Type B pancreatic cell (in vitro differentiated cells): ENCODE measurements at places on chromosomes 3 and 15.

- H3K27me3 ChIP-seq = no peaks in the 10 kb centered on the region
- no peak overlapping the region for H3K4me3 ChIP-seq
- H3K27ac ChIP-seq = no peak overlapping the region
- peaks cover 12% of the 10 kb centered on the region for H3K4me1 ChIP-seq
- peaks cover 4% of the 10 kb centered on the region for H3K36me3 ChIP-seq
Observed at GRCh38 chr15:99248000-99248715, 1.2 kb downstream of the TTC23 start.

- no peak overlapping the region for H3K4me3 ChIP-seq
- no peaks in the 10 kb centered on the region for H3K36me3 ChIP-seq
- H3K27ac ChIP-seq = no peak overlapping the region
- peaks cover 13% of the 10 kb centered on the region for H3K4me1 ChIP-seq
- H3K27me3 ChIP-seq = peaks cover 21% of the 10 kb centered on the region
Observed at GRCh38 chr15:53457479-53457878, 302.0 kb downstream of the WDR72 start.

DNA sequence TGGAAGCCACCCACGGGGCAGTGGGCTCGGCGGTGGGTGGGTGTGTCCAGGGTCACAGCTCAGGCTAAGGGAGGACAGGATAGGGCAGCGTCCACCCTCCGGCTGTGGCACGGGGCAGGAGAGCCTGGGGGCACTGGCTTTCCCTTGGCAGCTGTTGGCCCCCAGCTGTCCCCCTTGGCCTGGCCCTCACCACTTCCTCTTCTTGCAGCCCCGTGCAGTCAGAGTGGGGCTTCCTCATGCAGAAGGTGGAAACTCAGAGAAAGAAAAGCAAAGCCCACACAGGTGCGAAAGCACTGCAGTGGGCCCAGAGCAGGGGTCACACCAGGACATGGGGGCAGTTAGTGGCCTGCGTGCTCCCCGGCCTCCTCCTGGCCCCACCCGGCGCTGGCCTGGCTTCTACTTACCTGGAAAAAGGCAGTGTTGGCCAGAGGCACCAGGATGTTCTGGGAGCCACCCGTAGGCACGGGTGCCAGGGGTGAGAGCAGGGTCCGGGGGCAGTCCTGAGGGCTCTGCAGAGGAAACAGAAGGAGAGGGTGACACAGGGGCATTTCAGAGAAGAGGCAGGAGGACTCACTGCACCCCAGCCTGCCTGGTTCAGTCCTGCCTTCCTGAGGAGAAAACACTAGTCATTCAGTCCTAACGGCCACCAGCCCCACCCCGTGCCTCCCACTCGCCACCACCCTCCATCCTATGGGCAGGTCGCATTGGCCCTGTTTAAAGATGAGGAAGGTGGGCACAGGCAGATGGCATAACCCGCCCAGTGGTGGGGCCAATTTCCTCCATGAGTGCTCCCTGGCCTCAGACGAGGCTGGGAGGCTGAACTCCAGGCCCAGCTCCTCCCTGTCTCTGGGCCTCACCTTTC, 28.3 kb downstream of the PLXND1 start:
- H3K27me3 ChIP-seq = no peaks in the 10 kb centered on the region

- peaks cover 5% of the 10 kb centered on the region for H3K36me3 ChIP-seq
- H3K4me1 ChIP-seq = peaks cover 46% of the 10 kb centered on the region
- H3K27ac ChIP-seq = peak overlapping the region; percentile 96
- DNase-seq = no peak
- peaks cover 8% of the 10 kb centered on the region for H3K27me3 ChIP-seq
- H3K4me3 ChIP-seq = peak overlapping the region; percentile 95
Observed at GRCh38 chr15:74542166-74543042, 1.4 kb downstream of the ARID3B start.

DNA sequence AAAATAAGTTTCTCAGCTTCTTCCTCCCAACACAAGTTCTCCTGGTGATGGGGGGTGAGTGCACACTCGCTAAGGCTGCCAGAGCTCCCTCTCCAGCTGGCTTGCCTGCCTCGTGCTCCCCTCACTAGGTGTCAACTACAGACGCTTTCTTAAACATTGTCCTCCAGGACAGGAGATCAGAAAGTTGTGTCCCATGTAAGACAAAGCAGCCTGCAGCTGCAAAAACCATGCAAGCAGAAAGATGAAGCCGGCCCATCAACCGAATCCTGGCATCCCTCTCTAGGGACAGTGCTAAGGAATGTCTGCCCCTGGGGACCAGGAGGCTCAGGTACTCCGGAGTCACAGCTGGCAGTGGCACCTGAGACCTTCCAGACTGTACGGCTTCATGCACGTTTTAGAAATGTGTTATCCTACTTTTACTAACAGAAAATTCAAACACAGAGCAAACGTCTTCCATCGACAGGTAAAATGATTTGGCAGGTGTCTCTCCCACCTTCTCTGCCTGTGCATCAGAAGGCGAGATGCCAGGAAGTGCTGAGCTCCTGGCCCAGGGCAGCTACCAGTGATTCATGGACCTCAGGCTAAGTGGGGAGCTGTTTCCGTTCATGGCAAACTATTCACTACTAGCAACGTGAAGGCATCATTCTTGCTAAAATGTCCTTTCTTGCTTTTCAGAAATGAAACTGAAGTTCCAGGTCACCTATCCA, 246.1 kb downstream of the ADAMTS17 start:
- H3K4me1 ChIP-seq = peaks cover 7% of the 10 kb centered on the region
- H3K27ac ChIP-seq = no peak overlapping the region
- no peaks in the 10 kb centered on the region for H3K27me3 ChIP-seq
- DNase-seq = peak; percentile 29
- H3K36me3 ChIP-seq = peaks cover 11% of the 10 kb centered on the region

DNA sequence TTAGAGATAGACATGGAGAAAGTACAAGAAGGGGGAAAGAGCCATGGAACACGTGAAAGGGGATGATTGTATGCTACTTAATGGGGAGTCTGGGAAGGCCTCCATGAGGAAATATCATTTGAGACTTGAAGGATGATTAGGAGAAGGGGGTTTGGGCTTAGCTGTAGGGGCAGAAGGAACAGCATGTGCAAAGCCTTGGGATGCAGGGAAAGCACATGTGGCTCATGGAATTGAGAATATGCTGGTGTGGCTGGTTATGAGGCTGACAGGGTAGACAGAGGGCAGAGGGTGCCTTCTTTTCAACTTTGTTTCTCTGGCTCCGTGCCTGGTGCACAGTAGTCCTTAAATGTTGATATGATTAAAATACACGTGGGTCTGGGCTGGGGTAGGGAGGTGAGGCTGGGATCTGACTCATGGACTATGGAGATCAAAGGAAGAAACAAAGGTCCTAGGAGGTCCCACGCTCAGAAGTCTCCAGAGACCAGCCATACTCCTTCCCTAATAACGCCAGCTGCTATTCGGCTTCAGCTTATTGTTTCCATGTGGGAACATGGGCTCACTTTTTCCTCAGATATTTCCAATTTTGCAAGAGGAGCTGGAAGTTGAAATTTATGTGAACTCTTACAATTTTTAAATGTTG, 1.1 kb downstream of the GTF2E1 start:
- peaks cover 24% of the 10 kb centered on the region for H3K4me1 ChIP-seq
- H3K27ac ChIP-seq = peak overlapping the region; percentile 99
- DNase-seq = no peak
- no peaks in the 10 kb centered on the region for H3K27me3 ChIP-seq
- H3K4me3 ChIP-seq = peak overlapping the region; percentile 89

DNA sequence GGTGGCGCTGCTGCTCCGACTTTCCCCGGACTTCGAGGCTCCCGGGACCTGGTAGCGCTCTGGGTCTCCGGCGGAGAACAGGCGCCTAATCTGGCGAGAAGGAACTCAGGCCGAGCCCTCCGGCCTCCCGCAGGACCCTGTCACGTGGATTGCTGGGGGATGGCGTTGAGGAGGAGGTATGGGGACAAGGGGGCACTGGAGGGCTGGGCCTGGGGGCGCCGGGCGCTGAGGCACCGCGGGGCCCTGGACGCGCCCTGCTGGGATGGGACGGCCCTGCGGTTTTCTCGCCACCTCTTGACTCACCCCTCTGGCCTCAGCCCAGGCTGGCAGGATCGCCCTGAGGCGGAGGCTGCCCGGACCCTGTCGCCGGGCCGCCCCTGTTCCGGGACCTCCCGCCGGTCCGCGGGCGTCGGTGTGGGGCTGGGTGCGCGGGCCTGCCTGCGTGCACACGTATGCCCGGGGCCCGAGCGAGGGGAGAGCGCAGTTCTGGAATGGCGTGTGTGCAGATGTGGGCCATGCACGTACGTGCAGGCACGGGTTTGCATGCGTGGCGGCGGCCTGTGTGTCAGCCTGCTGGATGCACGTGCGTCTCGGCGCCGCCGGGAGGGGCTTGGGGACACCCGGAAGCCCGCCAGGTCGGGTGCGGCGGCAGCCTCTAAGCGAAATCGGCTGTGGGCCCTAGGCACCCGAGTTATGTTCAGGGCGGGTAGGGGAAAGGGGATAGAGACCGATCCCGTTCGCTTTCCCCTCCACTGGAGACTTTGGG, 752 bp downstream of the C15orf39 start:
- DNase-seq = peak; percentile 80
- peak overlapping the region; percentile 88 for H3K4me3 ChIP-seq
- no peaks in the 10 kb centered on the region for H3K36me3 ChIP-seq
- peak overlapping the region; percentile 86 for H3K27ac ChIP-seq
- peaks cover 8% of the 10 kb centered on the region for H3K27me3 ChIP-seq

GRCh38 chr3:190301591-190301990, 20.7 kb downstream of the CLDN1 start:
- DNase-seq = no peak
- no peak overlapping the region for H3K4me3 ChIP-seq
- H3K4me1 ChIP-seq = peaks cover 6% of the 10 kb centered on the region
- H3K36me3 ChIP-seq = no peaks in the 10 kb centered on the region
- no peak overlapping the region for H3K27ac ChIP-seq

DNA sequence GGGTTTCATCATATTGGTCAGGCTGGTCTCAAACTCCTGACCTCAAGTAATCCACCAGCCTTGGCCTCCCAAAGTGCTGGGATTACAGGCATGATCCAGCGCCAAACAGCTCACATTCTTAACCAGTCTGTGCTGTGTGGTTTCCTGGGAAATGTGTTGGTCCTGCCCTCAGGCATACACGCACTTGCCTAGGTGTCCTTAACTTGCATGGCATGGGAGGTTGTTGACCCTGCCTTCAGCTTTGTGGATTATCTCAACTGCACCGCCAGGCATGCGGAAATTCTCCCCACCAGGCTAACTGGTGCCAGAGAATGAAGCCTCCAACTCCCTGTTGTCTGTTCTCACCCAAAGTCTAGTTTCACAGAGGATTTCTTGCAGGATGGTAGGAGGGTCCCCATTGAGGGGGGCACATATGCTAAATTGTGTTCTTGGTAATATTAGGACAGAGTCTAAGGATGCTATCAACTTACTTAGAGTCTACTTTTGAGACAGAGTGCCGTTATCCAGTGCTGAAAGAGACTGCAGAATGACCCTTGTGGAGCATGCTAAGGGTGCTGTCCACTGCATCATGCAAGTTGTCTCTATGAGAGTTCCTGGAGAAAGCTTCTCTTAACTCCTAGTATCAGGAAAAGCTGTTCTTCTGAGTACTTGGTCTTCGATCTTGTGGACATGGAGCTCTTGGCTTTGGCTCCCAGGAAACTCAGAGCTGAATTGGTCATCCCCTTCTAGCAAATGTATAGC, 61.6 kb upstream of the EIF1B start:
- H3K4me1 ChIP-seq = no peaks in the 10 kb centered on the region
- H3K27ac ChIP-seq = no peak overlapping the region
- no peak for DNase-seq
- H3K27me3 ChIP-seq = peaks cover 14% of the 10 kb centered on the region
- no peak overlapping the region for H3K4me3 ChIP-seq
- H3K36me3 ChIP-seq = no peaks in the 10 kb centered on the region

GRCh38 chr15:88695691-88696251, 57.0 kb downstream of the ISG20 start:
- no peak for DNase-seq
- H3K36me3 ChIP-seq = no peaks in the 10 kb centered on the region
- peaks cover 27% of the 10 kb centered on the region for H3K27me3 ChIP-seq
- no peak overlapping the region for H3K4me3 ChIP-seq
- no peak overlapping the region for H3K27ac ChIP-seq
- peaks cover 3% of the 10 kb centered on the region for H3K4me1 ChIP-seq

- H3K27ac ChIP-seq = no peak overlapping the region
- no peak for DNase-seq
Observed at GRCh38 chr3:149296972-149297371, 36.5 kb downstream of the TM4SF18 start.

DNA sequence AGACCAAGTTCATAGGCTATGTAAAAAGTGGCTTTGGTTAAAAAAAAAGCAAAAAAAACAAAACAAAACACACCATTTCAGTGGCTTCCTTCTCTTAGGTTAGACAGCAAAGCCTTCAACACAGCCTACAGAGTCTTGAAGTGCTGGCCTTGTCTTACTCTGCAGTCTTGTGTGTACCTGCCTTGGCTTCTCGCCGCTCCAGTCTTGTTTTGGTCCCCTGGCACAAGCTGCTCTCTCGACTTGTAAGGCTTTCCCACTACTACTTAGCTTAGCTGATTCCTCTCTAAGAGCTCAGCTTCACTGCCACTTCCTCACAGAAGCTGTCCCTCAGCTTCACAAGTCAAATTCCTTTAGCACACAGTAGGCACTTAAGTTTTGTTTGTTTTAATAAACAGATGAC, 63.0 kb downstream of the ST3GAL6 start:
- H3K4me3 ChIP-seq = no peak overlapping the region
- H3K27me3 ChIP-seq = no peaks in the 10 kb centered on the region
- H3K36me3 ChIP-seq = peaks cover 16% of the 10 kb centered on the region
- H3K27ac ChIP-seq = no peak overlapping the region

DNA sequence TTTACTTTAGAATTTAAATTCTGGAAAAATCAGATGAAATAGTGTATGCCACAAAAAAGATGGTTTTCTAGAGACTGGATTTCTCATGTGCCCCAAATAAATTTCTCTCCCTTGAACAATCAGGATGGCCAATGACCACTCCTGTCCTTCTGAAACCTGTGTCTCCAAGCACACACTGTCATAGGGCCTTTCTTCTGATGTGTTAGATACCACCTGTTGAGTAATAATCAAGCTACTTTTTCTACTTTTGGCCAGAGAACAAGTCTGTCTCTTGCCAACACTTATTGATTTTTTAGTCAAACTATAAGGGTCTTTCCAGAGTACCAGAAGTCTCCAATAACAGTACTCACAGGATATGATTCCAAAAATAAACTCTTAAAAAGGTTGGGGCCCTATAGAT, 16.1 kb upstream of the TFG start:
- H3K4me1 ChIP-seq = no peaks in the 10 kb centered on the region
- H3K36me3 ChIP-seq = peaks cover 4% of the 10 kb centered on the region
- H3K4me3 ChIP-seq = no peak overlapping the region
- no peak overlapping the region for H3K27ac ChIP-seq
- H3K27me3 ChIP-seq = peaks cover 3% of the 10 kb centered on the region

DNA sequence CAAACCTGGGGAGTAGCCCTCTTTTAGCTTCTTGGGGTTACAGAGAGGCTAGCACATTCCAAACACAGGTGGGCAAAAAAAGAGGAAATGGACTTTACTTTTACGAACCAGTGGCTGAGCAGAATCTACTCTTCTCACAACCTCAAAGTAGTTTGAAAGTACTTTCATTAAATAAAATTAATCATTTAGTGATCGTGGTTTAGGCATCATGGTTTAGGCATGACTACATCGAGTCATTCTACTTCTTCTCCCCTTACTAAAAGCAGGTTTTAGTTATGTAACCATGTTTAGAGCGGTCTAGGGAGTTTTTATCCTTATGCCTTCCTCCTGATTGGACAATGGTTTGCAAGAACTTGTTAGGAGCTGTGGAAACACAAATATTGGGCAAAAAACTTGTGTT, 2.5 kb upstream of the GREM1 start:
- H3K27ac ChIP-seq = no peak overlapping the region
- H3K4me1 ChIP-seq = peaks cover 15% of the 10 kb centered on the region
- H3K27me3 ChIP-seq = peaks cover 87% of the 10 kb centered on the region
- no peak overlapping the region for H3K4me3 ChIP-seq
- H3K36me3 ChIP-seq = no peaks in the 10 kb centered on the region
